Breast epithelium (tissue), 4 donors: ENCODE measurements at places on chromosomes 16 and 17.

DNA sequence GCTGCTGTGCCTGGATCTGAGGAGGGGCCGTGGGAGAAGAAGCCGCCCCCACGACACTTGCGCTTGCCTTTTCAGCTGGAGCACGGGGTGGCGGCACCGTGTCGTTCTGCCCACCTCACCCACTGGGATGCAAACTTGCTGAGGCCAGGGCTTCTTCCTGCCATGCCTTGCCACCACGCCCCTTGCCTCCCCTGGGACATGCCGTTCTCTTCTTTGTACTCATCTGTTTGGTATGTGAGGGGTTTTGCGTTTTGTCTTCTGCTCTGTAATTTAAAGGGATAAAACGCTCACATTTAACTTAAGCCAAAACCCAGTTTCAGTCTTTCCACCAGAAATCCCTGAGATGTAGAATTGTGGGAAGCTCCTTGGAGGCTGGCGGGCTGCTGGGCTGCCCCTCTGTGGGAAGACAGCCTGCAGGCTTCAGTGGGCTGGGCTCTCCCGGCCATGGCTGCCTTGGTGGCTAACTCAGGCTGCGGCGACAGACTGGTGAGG, 180.2 kb downstream of the RPTOR start:
- H3K4me1 ChIP-seq = no peaks in the 10 kb centered on the region
- H3K36me3 ChIP-seq = no peaks in the 10 kb centered on the region
- H3K4me3 ChIP-seq = no peak overlapping the region

DNA sequence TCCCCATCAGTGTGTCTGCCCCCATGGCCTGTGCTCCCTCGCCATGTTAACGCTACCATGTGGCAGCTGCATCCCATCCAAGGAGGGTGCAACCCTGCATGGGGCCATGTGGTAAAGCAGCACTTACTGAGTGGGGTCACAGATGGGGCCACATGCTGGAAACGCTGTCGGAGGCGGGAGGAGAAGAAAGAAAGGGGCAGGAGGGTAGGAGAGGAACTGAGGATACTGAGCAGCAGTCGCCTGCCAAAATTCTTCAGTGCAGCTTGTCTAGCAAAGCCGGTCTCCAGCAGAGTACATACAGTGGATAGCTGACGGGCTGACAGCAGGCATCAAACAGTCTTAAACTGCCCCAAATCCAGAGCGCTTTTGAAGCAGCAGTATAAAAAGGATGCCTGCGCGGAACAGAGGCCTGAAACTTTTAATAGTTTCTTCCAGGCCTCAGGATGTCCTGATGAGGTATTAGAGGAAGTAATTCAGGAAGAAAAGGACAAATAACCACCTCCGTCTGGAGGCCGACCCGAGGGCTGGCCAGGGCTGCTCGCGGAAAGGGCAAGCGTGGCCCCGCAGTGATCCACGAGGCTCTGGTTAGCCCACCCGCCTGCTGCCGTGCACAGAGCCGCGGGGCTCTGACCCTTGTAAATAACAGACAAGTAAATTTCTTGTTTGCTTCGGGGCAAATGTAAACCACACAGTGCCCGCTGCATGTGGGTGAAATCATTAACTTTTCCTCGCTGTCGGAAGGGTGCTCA, 149.0 kb downstream of the CCDC182 start:
- H3K4me3 ChIP-seq = no peak overlapping the region
- no peaks in the 10 kb centered on the region for H3K4me1 ChIP-seq
- H3K36me3 ChIP-seq = no peaks in the 10 kb centered on the region
- no peaks in the 10 kb centered on the region for H3K27me3 ChIP-seq

- DNase-seq = no peak
- H3K27ac ChIP-seq = peak overlapping the region; percentile 38
- no peak overlapping the region for H3K4me3 ChIP-seq
- H3K27me3 ChIP-seq = no peaks in the 10 kb centered on the region
Observed at GRCh38 chr17:30363715-30364202, 15.0 kb upstream of the CPD start.

- no peak for DNase-seq
- no peaks in the 10 kb centered on the region for H3K27me3 ChIP-seq
- no peaks in the 10 kb centered on the region for H3K4me1 ChIP-seq
- H3K4me3 ChIP-seq = no peak overlapping the region
- H3K36me3 ChIP-seq = no peaks in the 10 kb centered on the region
Observed at GRCh38 chr17:15931394-15931793, 13.5 kb upstream of the ADORA2B start.

- H3K27ac ChIP-seq = no peak overlapping the region
- H3K36me3 ChIP-seq = no peaks in the 10 kb centered on the region
- no peaks in the 10 kb centered on the region for H3K27me3 ChIP-seq
- DNase-seq = no peak
Observed at GRCh38 chr17:17198281-17198680, 7.9 kb downstream of the PLD6 start.

GRCh38 chr16:84455031-84455430, 49.4 kb downstream of the MEAK7 start:
- no peaks in the 10 kb centered on the region for H3K36me3 ChIP-seq
- no peaks in the 10 kb centered on the region for H3K4me1 ChIP-seq
- H3K27ac ChIP-seq = no peak overlapping the region

DNA sequence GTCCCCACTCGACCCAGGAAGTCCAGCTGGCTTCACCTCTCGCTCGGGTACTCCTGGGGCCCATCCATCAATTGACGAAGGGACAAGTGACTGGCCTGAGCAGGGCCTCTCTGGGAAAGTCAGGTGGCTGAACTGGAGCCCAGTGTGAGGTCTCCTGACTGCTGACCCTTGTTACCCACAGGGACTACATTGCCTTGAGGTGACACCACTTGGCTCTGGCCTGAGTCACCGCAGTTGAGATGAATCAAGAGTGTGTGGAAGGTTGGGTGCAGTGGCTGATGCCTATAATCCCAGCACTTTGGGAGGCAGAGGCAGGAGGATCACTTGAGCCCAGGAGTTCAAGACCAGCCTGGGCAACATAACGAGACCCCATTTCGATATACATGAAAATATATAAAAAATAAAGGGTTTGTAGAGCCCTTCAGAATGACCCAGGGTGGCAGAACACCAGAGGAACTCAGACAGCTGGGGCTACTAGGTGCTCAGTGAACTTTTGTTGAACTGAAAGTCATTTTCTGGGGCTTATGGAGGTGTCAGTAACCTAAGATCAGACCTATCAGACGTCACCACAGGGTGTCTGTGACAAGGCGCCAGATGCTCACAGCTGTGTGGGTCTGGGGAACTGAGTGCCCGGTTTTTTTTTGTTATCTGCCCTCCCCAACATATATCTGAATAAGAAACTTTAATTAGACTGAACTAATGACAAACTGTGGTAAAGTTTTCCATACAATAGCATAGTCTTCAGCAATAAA, 14.8 kb upstream of the ZFP90 start:
- no peaks in the 10 kb centered on the region for H3K36me3 ChIP-seq
- H3K27me3 ChIP-seq = no peaks in the 10 kb centered on the region
- no peak overlapping the region for H3K27ac ChIP-seq
- H3K4me1 ChIP-seq = no peaks in the 10 kb centered on the region

DNA sequence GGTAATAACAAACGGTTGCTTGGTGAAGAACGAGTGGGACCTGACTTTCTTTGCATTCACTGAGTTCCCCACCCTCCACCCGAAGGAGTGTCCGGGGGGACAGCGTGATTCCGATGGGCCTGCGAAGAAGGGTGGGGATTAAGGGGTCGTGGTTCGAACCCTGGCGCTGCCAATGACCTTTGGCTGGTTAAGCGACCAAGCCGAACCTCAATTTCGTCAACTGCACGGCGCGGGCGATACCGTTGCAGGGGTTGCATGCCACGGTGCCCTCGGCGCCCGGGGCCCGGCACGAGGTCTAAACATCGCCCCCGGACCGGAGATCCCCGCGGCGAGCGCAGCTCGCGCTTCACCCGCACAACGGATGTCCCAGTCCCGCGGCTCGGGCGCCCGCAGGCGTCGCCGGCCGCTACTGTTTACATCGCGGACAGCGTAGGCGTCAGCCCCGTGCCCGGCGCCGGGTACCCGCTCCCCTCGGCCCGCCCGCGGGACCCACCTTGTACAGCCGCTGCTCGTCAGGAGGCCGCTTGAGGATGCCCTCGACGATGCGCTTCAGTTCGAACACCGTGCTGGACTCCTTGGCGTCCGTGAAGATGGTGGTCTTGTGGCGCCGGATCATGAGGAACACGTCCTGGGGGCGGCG, 460 bp downstream of the ELOB start:
- no peaks in the 10 kb centered on the region for H3K27me3 ChIP-seq
- no peaks in the 10 kb centered on the region for H3K4me1 ChIP-seq
- H3K4me3 ChIP-seq = peak overlapping the region; percentile 94
- peak overlapping the region; percentile 100 for H3K27ac ChIP-seq

DNA sequence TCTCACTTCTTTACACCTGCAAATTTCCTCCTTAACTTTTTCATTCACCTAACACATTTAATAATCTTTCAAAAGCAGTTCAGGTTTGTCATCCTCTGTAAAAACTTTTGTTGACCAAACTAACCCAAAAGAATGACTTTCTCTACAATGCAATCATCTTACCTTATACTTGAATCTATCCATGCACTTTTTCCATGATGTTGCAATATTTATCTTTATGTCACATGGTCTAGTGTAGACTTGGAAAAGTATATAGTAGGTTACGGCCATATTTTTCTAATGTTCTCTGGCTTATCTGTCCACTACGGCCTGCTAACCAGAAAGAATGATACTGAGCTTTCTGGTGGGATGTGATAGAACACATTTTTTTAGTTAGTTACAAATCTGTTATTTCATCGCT, 431.0 kb upstream of the SOX9 start:
- H3K27me3 ChIP-seq = no peaks in the 10 kb centered on the region
- H3K27ac ChIP-seq = no peak overlapping the region
- H3K36me3 ChIP-seq = peaks cover 4% of the 10 kb centered on the region
- H3K4me3 ChIP-seq = no peak overlapping the region
- no peaks in the 10 kb centered on the region for H3K4me1 ChIP-seq

DNA sequence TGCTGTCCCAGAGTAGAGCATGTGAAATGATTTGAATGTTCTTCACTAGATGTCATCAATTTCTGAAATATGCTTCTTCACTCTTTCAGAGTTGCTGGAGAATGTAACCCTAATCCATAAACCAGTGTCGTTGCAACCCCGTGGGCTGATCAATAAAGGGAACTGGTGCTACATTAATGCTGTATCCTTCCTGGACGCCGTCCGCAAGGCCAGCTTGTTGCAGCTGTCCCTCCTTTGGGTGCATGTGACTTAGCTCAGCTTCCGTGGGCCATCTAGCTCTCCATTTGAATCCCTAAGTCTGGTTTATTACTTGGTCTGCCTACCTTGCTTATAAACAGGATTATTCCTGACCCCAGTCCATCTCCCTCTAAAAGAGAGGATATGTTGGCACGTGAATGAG, 58.8 kb downstream of the USP10 start:
- no peak for DNase-seq
- no peaks in the 10 kb centered on the region for H3K4me1 ChIP-seq
- H3K4me3 ChIP-seq = no peak overlapping the region
- no peaks in the 10 kb centered on the region for H3K27me3 ChIP-seq
- no peak overlapping the region for H3K27ac ChIP-seq

DNA sequence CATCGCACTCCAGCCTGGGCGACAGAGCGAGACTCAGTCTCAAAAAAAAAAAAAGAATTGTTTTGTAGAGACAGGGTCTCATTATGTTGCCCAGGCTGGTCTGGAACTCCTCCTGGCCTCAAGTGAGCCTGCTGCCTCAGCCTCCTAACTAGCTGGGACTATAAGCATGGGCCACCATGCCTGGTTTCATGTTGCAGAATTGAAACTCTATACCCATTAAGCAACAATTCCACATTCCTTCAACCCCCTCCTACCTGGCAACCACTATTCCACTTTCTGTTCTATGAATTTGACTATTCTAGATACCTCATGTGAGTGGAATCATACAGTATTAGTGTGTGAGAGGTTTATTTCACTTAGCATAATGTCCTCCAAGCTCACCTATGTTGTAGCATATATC, 24.5 kb downstream of the RNF135 start:
- no peak for DNase-seq
- H3K4me3 ChIP-seq = no peak overlapping the region
- no peaks in the 10 kb centered on the region for H3K4me1 ChIP-seq
- no peak overlapping the region for H3K27ac ChIP-seq
